HT1080 (cell line): ENCODE measurements at places on chromosomes 11 and 22.

GRCh38 chr11:130771708-130772107, 144.6 kb downstream of the SNX19 start:
- no peak for DNase-seq

DNA sequence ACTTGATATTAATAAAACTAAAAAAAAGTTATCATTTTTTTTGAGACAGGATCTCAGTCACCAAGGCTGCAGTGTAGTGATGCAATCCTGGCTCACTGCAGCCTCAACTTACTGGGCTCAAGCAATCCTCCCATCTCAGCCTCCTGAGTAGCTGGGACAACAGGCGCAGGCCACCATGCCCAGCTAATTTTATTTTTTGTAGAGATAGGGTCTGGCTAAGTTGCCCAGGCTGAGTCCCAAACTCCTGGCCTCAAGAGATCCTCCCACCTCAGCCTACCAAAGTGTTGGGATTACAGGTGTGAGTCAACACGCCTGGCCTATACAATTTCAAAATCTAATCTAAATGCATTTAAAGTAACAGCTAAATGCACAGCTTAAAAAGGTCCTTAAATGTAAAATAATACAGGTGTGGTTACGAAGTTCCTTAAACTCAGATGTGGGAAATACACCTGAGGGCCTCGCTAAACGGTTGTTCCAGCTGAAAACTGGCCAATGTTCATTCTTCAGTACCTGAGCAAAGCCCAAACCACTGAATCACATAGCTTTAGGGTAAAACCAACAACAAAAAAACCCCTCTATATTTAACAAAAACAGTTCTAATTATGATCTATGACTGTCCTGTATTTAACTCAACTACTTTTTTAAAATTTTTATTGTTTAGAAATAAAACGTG, 11.8 kb downstream of the NAP1L4 start:
- DNase-seq, result no peak

GRCh38 chr22:46855681-46856080, 93.2 kb downstream of the TBC1D22A start:
- no peak for DNase-seq

GRCh38 chr22:20967697-20968211, 699 bp downstream of the AIFM3 start:
- DNase-seq, result no peak

GRCh38 chr22:20520093-20520511, 12.7 kb downstream of the MED15 start:
- DNase-seq, result peak; percentile 97

DNA sequence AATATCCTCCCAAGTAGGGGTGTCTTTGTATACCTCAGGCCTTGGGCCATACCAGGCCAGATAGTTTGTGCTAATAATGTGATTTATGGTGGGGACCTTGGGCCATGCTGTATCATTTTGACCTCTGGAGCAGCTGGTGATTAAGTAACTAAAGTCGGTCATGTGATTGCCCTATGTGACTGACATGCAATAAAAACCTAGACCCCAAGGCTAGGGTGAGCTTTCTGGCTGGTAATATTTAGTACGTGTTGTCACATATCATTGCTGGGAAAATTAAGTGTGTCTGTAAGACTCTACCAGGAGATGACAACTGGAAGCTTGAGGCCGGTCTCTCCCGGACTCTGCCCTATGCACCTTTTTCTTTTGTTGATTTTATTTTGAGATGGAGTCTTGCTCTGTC, 12.6 kb upstream of the TFIP11 start:
- DNase-seq, result no peak

GRCh38 chr11:57240757-57241156, 3.7 kb upstream of the APLNR start:
- no peak for DNase-seq

DNA sequence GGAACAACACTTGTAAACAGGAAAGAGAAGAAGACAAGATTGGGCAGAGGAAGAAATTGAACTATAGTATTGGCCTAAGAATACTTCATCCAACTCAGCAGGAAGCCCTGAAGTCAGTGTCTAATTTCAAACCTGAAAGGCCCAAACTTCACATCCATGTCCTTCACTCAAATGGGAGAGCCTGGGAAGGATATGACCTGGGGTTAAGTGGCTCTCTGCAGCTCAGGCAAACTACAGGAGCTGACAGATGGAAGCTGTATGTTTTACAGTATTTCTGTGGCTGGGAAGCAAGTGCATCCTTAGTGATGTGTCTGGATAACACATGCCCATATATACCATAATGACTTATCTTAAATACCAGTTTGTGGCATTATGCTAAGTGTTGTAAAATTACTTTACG, 196.2 kb downstream of the SOX6 start:
- no peak for DNase-seq

GRCh38 chr11:79167510-79168188, 273.2 kb downstream of the TENM4 start:
- DNase-seq, result peak; percentile 25

- no peak for DNase-seq
These were observed 42.5 kb downstream of the DGCR2 start for GRCh38 chr22:19079691-19080090.

- no peak for DNase-seq
These were observed 36.2 kb downstream of the SEZ6L start for GRCh38 chr22:26205494-26205893.

- no peak for DNase-seq
These were observed 13.9 kb downstream of the RTN4RL2 start for GRCh38 chr11:57474017-57474802.

DNA sequence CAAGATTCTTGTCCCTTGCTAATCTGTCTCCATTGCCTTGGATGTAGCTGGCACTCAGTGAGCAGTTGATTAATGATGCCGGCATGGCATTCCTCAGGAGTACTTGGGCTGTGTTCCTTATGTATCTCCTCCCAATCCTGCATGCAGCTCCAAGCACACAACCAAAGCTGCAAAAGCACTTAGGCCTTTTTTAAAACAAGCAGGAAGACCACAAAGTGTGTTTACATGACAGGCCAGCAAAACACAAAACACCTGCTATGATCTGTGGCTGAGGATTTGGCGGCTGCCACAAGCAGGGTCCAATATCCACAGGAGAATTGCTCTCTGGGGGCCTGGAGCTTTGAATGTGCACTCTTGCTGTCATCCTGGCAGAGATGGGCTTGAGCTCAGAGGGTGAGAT, 8.9 kb downstream of the ABTB2 start:
- DNase-seq, result no peak

- no peak for DNase-seq
These were observed 1.4 kb upstream of the OR4D11 start for GRCh38 chr11:59501931-59502330.

GRCh38 chr11:65185171-65185570, 3.4 kb downstream of the CAPN1 start:
- no peak for DNase-seq

- DNase-seq, result no peak
These were observed 35.8 kb upstream of the RIC3 start for GRCh38 chr11:8204596-8204995.

DNA sequence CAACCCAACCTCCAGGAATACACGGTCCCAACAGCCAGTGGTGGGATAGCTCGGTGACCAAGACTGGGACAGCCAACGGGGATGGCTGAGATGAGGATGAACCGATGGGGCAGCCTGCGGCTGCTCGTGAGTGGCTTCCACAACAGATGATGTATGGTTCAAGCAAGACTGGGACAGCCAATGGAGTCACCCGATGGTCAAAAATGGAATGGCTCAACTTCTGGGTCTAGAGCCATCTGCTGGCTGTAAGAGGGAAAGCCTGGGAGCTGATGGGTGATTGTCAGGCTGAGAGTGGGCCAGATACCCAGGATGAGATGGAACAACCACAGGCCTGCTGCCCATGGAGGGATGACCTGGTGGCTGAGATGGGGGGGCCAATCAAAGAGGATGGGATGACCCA, 35.5 kb downstream of the SYT7 start:
- DNase-seq, result no peak

- no peak for DNase-seq
These were observed 17.1 kb upstream of the MED17 start for GRCh38 chr11:93767018-93767417.

DNA sequence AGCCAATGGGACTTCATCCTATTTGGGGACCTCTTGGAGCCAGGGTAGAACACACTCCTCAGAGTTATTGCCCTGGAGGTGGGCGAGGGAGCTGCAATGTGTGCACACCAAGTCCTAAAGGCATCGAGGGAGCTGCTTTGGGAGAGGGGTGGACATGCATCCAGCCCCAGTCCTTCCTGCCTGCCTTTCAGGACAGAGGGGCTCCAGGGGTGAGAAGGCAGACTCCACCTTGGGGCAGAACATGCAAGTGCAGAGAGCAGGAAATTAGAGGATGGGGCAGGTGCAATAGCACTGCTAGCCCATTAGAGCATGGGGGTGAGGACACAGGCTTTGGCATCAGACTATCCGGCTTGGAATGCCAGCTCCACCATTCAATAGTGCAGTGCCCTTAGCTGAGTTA, 288.5 kb downstream of the OPCML start:
- DNase-seq, result no peak

DNA sequence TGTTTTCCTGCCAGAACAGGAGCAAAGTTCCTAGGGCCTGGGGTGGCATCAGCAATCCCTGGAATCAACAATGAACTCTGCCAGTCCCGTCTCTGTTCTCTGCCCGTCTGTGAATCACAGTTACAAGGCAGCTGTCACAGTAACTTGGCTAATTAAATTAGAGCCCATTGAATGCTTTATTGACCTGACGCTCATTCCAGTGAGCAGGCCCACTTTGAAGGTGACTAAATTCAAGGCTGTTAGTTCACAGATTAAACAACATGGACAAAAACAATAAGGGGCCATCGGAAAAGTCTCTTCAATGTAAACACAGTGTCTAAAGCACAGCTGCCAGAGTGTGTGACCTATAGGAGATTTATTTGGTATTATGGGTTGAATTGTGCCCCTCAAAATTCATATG, 17.7 kb upstream of the TMPRSS5 start:
- no peak for DNase-seq

GRCh38 chr11:92628401-92629292, 340.8 kb upstream of the MTNR1B start:
- DNase-seq, result peak; percentile 17
